Glomerular endothelial cell (primary cell): ENCODE measurements at places on chromosomes 12 and 14. TPM values are rescaled to one million over a fixed set of nuclear protein-coding genes. Genes with fewer than 3 reads are reported as not detected.
A peak's percentile ranks its signal among the peaks of the same experiment; 100 is the strongest.

DNA sequence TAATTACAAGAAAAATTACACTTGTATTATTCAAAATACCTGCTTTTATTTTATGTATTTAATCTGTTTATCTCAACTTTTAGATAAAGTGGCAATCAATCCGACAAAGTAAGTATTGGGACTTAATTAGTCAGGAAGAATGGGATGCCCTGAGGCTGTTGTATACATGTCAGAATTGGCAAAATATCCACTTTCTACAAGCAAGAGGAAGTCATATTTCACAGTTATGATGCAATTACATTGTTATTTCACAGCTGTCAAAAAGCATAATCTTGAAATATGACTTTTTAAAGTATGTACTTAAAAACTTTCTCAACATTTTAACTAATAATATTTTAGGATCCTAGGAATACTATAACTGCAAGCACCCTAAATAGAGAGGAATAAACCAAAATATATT is 357.1 kb upstream of the MGAT4C start:
- peak; percentile 25 for DNase-seq

GRCh38 chr12:127507341-127507740 is 759.6 kb upstream of the TMEM132C start:
- no peak for DNase-seq

DNA sequence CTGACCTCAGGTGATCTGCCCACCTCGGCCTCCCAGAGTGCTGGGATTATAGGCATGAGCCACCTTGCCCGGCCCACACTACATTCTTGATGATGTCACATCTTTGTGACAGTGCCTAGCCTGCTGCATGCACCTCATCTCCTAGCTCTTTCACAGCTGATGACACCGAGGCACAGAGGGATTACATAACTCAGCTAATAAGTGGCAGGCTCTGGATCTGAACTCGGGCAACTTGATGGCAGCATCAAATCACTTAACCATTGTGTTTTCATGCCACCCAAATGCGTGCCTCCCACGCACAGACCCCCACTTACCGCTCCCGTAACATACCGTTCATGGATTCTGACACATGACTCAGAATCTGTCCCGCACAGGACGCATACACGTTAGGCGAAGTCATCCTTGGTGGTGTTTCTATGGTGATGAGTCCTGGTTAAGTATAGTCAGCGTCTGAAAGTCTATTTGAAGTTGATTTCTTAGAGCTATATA is 7.4 kb downstream of the TMEM120B start:
- no peak for DNase-seq

- no peak for DNase-seq
These were observed 27.5 kb downstream of the TCHP start for GRCh38 chr12:109927622-109928021.

MANSC4 gene
- not detected in 2 replicates for total RNA-seq

DNA sequence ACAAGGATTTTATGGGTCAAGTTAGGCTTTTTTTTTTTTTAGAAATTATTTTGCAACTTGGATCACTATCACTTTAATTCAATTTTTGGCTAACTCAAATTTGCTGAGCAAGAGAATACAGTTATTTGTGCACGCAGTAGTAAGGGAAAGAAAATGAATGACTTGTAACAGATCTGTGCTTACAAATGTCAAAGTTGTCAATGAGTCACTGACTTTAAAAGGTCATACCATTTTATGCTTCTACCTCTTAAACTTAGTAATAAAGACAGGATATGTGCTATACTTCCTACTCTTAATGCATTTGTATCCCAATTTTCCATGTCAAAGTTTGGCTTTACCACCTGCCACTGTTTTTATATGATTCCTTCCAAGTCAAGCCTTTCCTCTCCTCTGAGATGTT is 131.1 kb upstream of the FBXO33 start:
- DNase-seq = no peak

DNA sequence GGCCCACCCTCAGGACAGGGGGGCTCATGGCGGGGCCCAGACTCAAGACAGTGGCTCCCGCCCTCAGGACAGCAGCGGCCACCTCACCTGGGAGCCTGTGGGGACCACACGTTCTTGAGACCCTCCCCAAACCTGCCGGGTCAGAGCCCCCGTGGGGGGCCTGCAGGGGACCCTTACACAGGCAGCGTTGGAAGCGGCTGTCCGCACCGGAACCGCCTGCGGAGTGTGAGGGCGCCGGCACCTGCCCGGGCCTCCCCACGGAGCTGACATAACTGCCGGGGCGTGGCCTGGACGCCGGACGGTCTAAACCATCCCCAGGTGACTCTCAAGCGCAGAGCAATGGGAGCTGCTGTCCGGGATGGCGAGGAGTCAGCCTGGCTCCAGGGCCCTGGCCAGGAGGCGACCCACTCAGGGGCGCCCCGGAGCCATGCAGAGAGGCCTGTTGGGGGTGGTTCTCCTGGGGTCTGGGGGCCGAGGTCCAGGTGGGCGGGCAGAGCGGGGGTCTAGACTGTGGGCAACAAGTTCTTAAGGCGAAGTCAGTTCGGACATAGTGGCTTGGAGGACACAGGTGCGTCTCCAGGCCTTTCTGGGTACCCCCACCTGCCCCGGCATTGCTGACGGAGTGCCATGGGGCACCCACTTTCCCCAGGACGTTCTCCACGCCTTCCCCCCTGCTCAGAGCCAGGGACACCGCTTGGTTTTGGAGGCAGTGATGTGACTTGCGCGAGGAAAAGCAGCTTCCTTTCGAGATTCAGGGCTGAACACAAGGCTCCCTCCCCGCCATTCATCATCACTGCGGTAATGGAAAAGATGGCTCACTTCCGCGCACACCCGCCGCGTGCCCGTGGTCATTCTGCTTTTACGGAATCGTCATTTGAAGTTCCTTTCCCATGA is 23.2 kb downstream of the GALNT9 start:
- DNase-seq = no peak

- no peak for DNase-seq
These were observed 65.2 kb downstream of the WIF1 start for GRCh38 chr12:65055859-65056258.

DNA sequence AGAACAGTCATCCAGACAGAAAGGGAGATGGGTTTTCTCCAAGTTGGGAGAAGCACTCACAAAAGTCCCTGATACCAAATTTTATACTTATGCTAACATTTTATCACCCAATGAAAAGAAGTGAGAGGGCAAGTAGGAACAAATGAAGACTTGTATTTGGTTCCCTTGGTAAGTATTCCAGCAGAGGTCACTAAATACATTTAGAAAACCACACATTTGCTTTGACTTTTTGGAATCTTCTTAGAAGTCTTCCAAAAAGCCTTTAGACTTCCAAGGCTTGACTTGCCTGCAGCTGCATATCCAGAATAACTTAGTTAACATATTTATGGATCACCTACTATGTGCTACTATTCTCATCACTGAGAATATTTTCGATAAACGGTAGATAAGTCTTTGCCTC is 3.1 kb upstream of the GYS2 start:
- DNase-seq = no peak

- no peak for DNase-seq
These were observed 13.6 kb downstream of the ITGA7 start for GRCh38 chr12:55694188-55694515.

OTOGL gene
- total RNA-seq = 0.06 and 0.10 TPM in 2 replicates

GRCh38 chr12:27243006-27243405 is 1.1 kb upstream of the STK38L start:
- DNase-seq = no peak

SIX6 gene
- not detected in 2 replicates for total RNA-seq

DNA sequence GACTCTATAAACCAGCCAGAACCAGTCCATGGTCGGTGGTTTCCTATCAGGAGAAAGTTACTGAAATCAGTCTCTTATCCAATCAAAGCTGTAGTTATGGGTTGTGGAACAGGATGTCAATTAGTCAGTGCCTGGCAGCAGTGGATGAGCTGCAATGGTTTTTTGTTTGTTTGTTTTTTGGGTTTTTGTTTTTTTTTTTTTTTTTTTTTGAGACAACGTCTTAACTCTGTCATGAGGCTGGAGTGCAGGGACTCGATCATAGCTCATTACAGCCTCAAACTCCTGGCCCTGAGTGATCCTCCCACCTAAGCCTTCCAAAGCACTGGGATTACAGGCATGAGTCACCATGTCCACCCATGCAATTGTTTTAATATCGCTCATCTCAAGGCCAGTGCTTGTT is 113.3 kb upstream of the CAND1 start:
- no peak for DNase-seq

DNA sequence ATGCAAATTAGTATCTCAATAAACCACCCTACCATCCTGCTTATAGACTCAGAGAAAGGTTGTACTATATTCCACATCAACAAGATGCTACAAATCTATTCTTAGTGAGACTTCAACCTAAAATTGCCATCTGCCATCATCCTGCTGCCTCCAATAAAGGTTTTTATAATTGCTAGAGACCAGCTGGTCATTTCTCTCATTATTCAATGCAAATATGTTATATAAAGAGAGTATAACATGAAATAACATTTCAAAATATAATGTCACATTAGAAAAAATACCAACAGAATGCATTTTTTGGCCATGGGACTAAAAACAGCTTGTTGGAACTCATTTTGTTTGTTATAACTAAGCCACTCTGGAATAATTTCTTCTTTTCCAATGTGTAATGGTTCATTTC is 247.3 kb downstream of the LRIG3 start:
- DNase-seq = no peak

FSCB gene
- not detected in 2 replicates for total RNA-seq

KCNK13 gene
- not detected in 2 replicates for total RNA-seq

DNA sequence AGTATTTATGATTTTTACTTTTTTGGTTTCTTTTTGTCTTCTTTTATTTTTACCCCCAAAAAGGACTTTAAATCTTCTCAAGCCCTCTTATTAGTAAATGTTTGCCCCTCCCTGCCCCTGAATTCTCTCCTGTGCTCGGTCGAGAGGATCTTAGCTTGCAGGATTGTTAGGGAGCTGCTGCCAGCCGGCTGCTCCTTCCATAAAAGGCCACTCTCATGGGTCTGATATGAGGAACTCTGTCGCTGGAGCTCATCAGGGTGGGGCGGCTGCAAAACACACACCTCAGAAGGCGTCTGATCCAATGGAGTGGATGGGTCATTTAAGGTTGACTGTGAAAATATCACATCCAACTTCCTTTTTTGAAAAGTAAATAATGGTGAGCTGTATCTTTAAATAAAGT is 8.5 kb downstream of the LTBR start:
- DNase-seq = no peak

DNA sequence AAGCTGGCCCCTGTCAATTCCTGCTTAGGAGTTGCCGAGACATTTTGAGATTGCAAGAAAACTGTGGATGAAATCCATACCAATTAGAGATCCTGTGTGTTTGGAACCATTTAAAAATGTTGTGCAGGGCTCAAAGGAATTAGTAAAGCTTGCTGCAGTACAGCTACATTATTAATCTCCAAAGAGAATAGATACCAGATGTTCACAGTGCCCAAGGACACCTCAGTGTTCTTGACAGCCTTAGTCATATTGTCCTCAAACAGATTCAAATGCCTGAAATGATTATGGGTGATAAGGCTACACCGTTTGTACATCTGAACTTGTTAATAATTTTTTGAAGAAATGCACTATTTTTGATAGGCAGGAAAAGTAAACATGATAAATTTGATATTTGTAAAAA is 164.6 kb downstream of the MSRB3 start:
- DNase-seq = no peak

DNA sequence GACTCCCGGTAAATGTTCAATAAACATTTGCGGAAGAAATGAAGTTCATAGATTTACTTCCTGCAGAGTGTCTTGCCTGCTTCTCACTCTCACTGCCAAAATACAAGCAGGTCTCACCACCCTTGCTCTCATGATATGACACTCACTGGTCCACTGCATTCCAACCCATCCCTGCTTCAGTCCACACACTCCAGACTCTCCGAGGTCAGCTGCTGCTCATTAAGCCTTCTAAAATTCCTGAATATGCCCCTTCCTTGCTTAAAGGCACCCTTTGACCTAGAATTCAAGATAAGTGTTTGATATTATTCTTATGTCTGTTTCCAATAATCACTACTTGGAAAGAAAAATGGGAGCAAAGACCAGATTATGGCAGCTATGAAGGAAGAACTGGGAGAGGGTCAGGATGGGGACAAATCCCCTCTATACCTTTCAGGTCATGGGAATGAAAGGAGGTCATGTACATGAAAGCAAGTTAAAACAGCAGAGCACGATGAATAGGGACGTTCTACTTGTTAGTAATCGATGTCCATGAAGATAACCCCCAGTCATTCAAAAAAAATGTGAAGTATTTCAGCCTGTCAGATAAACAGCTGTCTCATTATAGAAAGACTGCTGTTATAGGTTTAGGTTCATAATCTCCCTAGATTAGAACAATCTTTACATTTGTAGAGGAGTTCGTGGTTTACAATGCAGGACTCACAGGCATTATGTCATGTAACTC is 10.5 kb upstream of the NID2 start:
- DNase-seq = no peak

DNA sequence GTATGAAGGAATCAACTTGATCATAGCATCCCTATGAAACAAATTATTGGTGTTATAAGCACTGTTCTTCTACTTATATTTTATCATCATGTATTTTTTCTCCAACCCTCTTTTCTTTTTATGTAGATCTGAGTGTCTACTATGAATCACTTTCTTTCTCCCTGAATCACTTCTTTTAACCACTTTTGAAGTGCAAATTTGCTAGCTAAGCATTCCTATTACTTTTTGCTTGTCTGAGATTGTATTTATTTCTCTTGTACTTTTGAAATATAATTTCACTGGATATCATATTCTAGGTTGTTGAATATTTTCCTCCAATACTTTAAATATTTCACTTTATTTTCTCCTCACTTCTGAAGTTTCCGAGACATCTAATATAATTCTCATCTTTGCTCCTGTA is 1282.3 kb upstream of the FLRT2 start:
- no peak for DNase-seq

DNA sequence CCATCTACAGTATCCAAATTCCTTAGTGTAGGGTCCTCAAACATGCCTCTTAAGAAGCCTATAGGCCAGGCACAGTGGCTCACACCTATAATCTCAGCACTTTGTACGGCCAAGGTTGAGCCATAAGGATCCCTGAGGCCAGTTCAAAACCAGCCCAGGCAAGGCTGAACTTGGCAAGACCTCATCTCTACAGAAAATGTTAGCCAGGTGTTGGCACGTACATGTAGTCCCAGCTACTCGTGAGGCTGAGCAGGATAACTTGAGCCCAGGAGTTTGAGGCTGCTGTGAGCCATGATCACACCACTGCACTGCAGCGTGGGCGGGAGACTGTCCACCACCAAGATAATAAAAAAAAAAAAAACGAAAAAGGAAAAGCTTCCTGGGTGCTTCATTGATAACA is 6.8 kb downstream of the CCDC59 start:
- no peak for DNase-seq

GRCh38 chr12:49022558-49023178 is 4.1 kb upstream of the PRKAG1 start:
- no peak for DNase-seq

DNA sequence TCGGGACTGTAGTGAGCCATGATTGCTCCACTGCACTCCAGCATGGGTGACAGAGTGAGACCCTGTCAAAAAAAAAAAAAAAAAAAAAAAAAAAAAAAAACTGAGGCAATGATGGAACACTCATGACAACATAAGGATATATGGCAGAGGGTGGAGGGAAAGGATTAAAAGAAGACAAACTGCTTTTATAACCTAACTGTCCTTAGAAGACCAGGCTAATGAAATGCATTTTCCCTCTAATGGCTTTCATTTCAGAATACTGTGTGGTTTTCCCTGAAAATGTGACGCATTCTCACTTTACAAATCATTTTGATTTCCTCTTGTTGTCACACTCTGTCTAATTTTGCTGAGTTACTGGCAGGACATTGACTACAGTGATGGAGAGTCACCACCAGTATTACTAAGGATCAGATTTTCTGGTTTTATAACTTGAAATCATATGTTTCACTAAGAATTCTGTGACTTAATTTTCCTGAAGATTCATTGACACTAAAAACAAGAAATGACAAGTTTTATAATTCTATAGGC is 137.6 kb upstream of the SSTR1 start:
- DNase-seq = no peak

- DNase-seq = no peak
These were observed 7.9 kb upstream of the CRIP2 start for GRCh38 chr14:105466531-105467248.
